NB4 (cell line): ENCODE measurements at places on chromosomes 2 and 18.
A peak's percentile ranks its signal among the peaks of the same experiment; 100 is the strongest.

GRCh38 chr18:3130344-3130743 lies 89.4 kb downstream of the MYOM1 start:
- DNase-seq = no peak

GRCh38 chr18:43078478-43079092 lies 36.9 kb downstream of the RIT2 start:
- no peak for DNase-seq

DNA sequence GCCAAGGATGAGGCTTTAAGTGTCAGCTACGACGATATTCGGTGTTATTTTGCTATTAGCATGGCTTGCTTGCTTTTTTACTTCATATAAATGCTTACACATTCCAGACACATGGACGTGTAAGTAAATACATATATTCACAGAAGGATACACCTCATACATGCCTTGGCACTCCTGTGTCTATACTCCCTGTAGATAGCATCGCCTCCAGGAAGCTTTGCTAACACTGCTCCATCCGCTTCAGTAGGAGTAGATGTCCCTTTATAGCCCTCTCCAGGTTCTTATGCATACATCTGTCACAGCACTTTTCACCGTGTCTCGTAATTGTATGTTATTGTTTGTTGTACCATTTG lies 27.5 kb upstream of the KCTD1 start:
- no peak for DNase-seq

- peak; percentile 44 for DNase-seq
These were observed 156.2 kb downstream of the WDSUB1 start for GRCh38 chr2:159130302-159130701.

DNA sequence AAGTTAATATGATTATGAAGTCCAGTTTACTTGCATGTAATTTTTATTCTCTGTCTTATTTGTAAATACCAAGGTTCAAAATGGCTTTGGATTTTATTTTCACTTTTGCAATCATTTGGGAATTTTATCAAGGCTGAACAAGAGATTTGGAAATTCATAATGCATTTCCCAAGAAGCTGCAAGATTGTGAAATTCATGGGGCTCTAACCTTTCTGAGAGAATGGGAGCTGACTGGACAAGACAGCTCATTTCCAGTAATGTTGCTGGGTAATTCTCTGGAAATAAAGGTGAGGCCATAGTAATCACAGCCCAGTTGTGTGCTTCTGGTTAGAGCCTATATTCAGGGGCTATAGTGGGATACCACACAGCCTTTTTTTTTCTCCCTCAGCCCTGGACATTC lies 21.5 kb upstream of the NABP1 start:
- no peak for DNase-seq

GRCh38 chr18:8536922-8537321 lies 72.3 kb upstream of the RAB12 start:
- no peak for DNase-seq
